Urinary bladder (tissue), 4 donors: ENCODE measurements at places on chromosomes 3 and 15.

GRCh38 chr3:133377396-133377795 lies 22.5 kb upstream of the BFSP2 start:
- DNase-seq, result no peak

DNA sequence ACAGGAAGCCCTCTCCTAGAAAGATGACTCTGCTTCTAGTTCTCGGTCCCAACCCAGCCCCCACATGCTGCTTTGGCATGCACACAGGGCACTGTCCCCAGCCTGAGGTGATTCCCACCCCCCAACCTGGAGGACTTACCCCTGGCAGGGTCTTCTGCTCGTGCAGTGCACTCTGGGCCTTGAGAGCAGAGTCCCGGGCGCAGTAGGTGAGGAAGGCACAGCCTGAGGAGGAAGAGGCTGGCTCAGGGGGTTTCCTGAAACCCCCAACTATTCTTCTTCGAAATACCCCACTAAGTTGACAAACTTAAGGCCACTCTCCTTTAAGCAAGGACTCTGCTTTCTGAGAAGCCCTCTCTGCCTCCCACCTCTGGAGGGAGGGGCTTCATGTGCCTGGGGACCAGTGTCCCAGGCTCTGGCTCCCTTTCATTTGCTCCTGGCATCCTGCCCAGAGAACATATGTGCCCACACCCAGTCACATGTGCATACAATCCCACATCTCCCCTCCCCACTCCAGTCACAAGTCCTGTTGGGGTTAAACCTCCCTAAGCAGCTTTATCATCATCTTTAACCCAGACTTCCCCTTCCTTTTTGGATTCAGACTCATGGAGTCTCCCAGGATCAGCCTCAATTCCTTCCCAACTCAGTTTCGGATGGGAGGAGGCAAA lies 4.1 kb downstream of the CELF6 start:
- DNase-seq, result no peak

- no peak for DNase-seq
Measured at GRCh38 chr3:18424729-18425640, at the start of gene SATB1. TSS of gene SATB1 (minus strand) at chr3:18425339. CDS start at chr3:18420967, 4,372 bp downstream.

- no peak for DNase-seq
Measured at GRCh38 chr15:98884894-98885293, 122.7 kb downstream of the PGPEP1L start.

GRCh38 chr3:49263159-49263889 lies 13.7 kb downstream of the C3orf62 start:
- DNase-seq, result no peak

DNA sequence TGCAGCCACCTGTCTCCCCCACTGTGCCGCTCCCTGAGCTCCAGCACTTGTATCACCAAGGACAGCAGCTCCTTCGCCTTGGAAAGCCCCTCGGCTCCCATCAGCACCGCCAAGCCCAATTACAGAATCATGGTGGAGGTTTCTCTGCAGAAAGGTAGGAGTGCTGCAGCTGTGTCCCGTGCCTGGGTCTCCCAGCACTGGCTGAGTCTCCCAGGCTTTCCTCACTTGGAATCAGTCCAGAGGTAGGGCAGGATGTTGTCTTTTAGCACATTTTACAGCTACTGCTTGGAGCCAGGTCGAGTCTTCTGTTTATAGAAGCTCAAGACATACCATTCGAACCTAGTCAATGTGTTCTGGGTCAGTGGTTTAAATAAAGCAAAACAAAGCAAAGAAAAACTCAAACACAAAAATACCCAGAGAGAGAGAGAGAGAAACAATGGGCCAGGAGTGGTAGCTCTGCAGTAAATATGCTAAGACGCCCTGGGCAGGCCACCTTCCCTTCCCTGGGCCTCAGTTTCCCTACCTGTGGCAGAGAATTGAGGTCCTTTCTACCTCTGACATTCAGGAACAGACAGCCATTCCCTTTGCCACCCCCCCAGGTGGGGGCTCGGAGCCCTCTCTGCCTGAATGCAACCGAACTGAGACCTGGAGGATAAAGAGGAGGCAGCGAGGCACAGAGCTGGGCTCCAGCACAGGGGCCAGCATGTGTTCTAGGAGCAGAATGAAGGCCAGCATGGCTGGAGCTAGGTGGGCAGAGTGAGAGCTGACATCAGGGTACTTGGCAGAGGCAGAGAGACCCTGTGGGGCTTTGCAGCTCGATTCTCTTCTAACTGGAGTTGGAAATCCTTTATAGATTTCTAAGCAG lies 44.1 kb downstream of the STARD5 start:
- no peak for DNase-seq

GRCh38 chr15:97861529-97862260 lies 98.8 kb upstream of the ARRDC4 start:
- no peak for DNase-seq

DNA sequence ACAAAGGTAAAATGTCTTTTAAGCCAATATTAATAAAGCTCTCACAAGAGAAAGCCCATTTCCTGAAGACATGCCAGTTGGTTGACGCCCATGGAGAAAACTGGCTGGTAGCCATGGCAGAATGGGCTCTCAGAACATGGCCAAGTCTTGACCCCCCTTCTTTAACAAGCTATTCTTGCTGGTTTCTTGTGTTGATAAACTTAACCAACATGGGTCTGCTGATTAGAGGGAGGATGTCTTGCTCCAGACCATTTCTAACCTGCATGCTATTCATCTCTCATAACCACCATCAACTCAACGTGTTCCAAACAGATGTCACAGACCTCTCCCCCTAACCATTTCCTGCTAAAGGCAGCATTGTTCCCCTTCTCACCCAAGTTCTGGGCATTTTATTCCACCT lies 25.7 kb downstream of the NTRK3 start:
- DNase-seq, result no peak
